Cortex of kidney (tissue), 1 donor: ENCODE measurements at places on chromosomes 4 and X.

GRCh38 chr4:111689731-111690130 is 455.5 kb upstream of the FAM241A start:
- DNase-seq, result no peak

- DNase-seq, result no peak
Observed at GRCh38 chr4:126183206-126183605, 868.5 kb downstream of the FAT4 start.

DNA sequence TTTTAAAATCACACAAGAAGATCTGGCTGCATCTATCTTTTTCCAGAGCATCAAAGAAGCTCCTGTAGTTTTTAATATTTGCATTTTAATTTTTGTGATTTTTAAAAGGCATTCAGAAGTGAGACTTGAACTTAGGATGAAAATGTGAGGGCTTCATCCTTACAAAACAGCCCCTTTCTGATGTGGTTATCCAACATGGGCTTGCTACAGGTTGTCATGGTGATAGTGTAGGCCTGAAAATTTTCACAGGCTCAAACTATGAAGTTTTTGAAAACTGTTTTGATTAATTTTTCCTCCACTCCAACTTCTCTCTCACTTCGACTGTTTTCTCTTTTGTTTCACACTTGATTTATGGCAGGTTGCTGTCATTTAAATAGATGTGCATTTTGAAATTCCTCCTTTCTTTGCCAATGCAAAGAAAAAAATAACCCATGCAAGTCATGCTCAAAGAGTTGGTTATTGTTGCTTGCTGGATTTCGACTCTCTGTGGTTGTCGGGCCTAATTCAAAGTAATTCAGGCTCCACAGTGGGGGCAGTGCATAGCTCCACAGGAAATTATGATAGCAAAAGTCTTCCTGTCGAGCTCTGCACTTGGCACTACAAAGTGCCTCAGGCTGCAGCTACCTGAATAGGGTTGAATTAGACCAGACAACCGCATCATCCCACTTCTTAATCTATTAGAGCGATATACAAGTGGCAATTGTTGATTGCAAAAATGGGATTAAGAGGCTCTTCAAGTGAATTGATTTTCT is 201.0 kb upstream of the GPR101 start:
- no peak for DNase-seq

GRCh38 chr4:71689822-71690221 is 94.1 kb downstream of the GC start:
- no peak for DNase-seq

DNA sequence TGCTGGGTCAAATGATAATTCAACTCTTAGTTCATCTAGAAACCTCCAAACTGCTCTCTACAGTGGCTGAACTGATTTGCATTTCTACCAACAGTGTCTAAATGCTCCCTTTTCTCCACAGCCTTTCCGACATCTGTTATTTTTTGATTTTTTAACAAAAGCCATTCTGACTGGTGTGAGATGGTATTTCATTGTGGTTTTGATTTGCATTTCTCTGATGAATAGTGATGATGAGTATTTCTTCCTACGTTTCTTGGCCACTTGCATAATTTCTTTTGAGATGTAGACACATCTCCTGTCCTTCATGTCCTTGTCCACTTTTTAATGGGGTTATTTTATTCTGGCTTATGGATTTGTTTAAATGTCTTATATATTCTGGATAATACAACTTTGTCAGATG is 298.2 kb upstream of the ARSJ start:
- DNase-seq, result no peak

DNA sequence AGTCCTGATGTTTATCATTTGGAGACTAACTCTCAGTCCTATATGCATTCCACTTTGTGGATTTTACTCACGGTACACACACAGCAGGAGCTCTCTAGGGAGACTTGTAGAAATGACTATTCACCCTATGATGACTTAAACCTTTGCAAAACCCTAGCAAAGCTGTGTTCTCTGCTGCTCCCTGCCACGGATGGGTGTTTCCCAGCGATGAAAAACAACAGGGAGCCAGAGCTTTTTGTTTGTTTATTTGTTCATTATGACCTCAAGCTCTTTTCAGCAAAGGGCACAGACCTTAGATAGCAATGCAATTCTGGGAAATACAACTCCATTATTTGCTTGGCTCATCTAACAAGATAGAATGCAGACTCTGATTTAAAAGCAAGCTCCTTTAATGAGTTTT is 156.6 kb downstream of the GRIA3 start:
- DNase-seq, result no peak
